ENCODE measurements at places on chromosomes 11 and 22. TPM values are rescaled to one million over a fixed set of nuclear protein-coding genes. Genes with fewer than 3 reads are reported as not detected.
A peak's percentile ranks its signal among the peaks of the same experiment; 100 is the strongest.

- H3K4me1 ChIP-seq = peaks cover 7% of the 10 kb centered on the region
- H3K4me3 ChIP-seq = no peak overlapping the region
- H3K27ac ChIP-seq = no peak overlapping the region
- H3K27me3 ChIP-seq = peaks cover 8% of the 10 kb centered on the region
- peaks cover 2% of the 10 kb centered on the region for H3K36me3 ChIP-seq
- no peak for DNase-seq
Measured at GRCh38 chr11:61475433-61475832, 33.1 kb upstream of the LRRC10B start.

- H3K4me3 ChIP-seq = peak overlapping the region; percentile 57
- H3K36me3 ChIP-seq = no peaks in the 10 kb centered on the region
- DNase-seq = no peak
- H3K4me1 ChIP-seq = peaks cover 17% of the 10 kb centered on the region
- H3K27me3 ChIP-seq = no peaks in the 10 kb centered on the region
- peak overlapping the region; percentile 87 for H3K27ac ChIP-seq
Measured at GRCh38 chr11:47950396-47950795, 30.0 kb upstream of the PTPRJ start.

DNA sequence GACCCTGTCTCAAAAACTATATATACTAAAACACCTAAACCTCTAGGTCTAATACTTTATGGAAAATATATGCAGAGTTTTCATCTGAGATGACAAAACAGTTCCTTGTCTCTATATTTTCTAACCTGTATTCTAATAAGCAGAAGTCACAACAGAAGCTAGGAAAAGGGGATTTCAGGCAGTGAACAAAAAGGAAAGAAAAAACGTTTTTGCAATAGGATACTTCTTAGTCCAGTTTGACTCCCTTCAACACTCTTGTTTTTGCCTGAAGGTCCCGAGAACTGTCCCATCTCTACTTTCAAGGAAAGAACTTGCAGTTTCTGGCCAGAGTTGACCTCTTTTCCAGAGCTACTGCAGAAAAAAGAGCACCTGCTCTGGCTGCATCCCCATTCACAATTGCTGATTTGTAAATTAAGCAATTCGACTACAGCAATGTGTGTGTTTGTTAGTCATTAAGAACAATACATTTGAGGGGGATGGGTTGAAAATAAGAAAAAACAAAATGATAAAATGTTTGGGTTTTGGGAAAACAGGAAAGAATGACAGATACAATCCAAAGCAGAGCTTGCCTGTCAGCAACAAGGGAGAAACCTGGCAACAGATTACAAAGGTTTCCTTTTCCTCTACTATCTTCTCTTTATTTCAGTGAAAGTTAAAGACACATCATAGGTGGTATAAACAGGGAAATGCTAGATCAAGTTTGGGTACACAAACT is 160.0 kb downstream of the FCHSD2 start:
- DNase-seq = no peak
- peaks cover 6% of the 10 kb centered on the region for H3K36me3 ChIP-seq
- no peak overlapping the region for H3K27ac ChIP-seq
- H3K27me3 ChIP-seq = no peaks in the 10 kb centered on the region
- no peak overlapping the region for H3K4me3 ChIP-seq
- H3K4me1 ChIP-seq = peaks cover 4% of the 10 kb centered on the region

GRCh38 chr22:35582861-35583670 is 34.1 kb downstream of the MB start:
- peak overlapping the region; percentile 60 for H3K27ac ChIP-seq
- peak; percentile 41 for DNase-seq
- H3K27me3 ChIP-seq = peaks cover 9% of the 10 kb centered on the region
- H3K4me1 ChIP-seq = no peaks in the 10 kb centered on the region
- no peak overlapping the region for H3K4me3 ChIP-seq
- H3K36me3 ChIP-seq = no peaks in the 10 kb centered on the region

DNA sequence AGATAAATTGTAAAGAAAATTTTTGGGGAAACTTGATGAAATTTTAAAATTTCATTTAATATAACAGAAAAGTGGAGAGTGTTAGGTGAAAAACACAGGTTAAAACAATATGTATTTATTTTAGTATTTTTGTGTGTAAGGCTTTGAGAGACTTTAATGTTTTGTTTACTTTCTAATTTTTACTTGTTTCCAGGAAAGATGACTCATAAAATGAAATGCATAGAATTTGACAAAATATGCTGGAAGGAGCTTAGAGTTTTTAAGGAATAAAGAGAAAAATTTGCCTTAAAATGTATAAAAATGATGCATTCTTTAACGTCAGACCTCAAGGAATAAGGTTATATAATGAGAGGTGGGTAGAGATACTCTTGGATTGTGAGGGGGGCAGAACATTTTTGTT is 1205.1 kb upstream of the CNTN5 start:
- H3K27me3 ChIP-seq = no peaks in the 10 kb centered on the region
- DNase-seq = no peak
- no peaks in the 10 kb centered on the region for H3K36me3 ChIP-seq
- no peak overlapping the region for H3K27ac ChIP-seq

DNA sequence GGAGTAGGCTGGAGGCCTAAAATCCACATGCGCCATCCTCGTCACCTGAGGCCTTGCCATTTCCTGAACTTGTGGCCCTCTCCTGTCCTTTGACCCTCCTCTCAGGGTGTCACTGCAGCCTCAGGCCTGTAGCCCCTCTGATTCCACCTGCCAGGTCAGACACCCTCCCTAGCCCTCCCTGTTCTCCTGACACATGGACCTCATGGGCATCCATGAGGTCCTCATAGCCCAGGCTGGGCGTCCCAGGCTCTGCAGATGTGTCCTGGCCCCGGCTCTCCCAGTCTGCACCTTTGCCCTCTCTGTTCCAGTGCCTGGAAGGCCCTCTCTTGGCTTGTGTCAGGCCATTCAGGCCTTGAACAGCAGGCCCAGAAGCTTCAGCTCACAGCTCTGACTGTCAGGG is 15.8 kb downstream of the RAB36 start:
- DNase-seq = no peak
- H3K4me1 ChIP-seq = peaks cover 4% of the 10 kb centered on the region
- no peak overlapping the region for H3K27ac ChIP-seq
- H3K27me3 ChIP-seq = no peaks in the 10 kb centered on the region
- no peaks in the 10 kb centered on the region for H3K36me3 ChIP-seq

- H3K4me3 ChIP-seq = no peak overlapping the region
- H3K36me3 ChIP-seq = peaks cover 17% of the 10 kb centered on the region
- peaks cover 24% of the 10 kb centered on the region for H3K4me1 ChIP-seq
- DNase-seq = no peak
Measured at GRCh38 chr11:128765104-128765503, 71.2 kb downstream of the FLI1 start.

- H3K4me1 ChIP-seq = peaks cover 16% of the 10 kb centered on the region
- H3K36me3 ChIP-seq = peaks cover 3% of the 10 kb centered on the region
- H3K4me3 ChIP-seq = no peak overlapping the region
- DNase-seq = no peak
- no peaks in the 10 kb centered on the region for H3K27me3 ChIP-seq
- peak overlapping the region; percentile 54 for H3K27ac ChIP-seq
Measured at GRCh38 chr22:43085658-43086606, 3.3 kb downstream of the TTLL1 start.

DNA sequence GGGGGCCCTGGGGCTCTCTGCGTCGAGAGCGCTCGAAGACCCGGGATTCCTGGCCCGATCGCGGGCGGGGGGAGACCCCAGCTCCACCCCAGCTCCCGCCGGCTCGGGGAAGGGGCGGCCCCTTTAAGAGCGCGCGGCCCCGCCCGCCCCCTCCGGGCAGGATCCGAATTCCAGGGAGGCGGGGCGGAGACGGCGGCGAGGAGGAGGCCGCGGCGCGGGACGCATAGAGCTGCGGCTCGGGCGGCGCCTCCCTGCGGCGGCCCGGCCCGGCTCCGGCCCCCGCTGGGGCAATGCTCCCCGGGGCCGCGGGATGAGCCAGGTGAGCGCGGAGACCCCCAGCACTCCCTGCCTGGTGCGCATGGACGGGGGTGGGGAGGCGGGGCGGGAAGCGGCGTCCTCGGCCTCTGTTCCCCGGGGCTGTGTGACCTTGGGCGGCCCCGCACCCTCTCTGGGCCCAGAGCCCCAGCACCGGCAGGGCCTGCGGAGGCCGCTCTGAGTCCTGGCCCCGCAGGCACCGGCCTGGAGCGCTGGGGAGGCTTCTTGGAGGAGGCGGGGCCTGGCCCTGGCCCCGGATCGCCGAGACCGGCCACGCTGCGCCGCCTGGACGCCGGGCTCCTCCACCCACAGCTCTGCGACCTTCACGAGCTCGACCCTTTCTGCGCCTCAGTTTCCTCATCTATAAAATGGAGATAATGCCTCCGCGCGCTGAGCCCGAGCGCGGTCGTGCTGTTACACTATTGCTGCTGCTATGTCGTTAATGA is 565 bp downstream of the GAS2L1 start:
- H3K27ac ChIP-seq = peak overlapping the region; percentile 80
- H3K4me1 ChIP-seq = peaks cover 19% of the 10 kb centered on the region
- peaks cover 1% of the 10 kb centered on the region for H3K27me3 ChIP-seq
- peak overlapping the region; percentile 88 for H3K4me3 ChIP-seq

DNA sequence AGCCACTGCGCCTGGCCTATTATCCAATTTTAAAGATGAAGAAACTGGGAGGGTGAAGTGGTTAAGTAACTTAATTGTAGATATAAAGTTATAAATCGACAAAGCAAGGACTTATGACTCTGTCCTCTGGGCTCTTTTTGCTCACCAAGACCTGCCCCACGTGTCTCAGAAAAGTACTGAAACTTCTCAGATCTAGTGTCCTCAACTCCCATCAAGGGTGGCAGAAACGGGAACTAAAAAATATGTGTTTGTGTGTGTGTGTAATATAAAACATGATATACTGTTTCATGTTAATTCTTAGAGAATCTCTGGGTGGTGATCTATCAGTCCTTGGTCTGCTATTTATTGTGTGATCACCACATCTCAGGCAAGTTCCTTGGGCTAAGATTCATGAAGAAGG is 104.9 kb downstream of the GAB2 start:
- DNase-seq = no peak
- H3K27me3 ChIP-seq = peaks cover 5% of the 10 kb centered on the region
- no peak overlapping the region for H3K4me3 ChIP-seq
- H3K27ac ChIP-seq = no peak overlapping the region

DNA sequence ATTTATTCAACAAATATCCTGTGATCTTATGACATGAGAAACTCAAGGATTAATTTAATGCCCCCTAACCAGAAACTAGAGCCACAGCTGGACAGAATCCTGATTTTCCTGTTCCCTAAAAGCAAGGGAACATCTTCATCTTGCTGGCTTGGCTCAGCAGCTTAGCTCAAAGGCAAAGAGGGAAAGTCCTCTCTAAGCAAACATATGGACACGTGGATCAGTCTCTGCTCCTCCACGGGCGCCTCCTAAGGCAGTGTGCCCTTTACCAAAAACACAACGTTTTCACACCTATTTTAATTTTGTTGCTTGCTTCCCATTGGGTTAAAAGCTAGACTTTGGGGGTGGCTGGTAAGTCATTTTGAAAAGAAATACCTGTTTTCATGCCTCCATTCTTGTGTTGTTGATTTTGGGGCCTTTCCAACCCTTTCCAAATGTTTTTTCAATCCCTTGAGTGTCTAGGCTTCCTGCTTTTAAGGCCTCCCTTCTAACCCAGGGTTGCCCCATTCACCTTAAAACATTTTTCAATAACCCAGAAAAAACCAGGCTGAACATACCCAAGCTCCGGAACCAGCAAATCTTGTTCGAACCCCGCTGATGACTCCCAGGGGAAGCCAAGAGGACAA is 15.5 kb downstream of the SLC1A2 start:
- H3K27ac ChIP-seq = no peak overlapping the region
- peaks cover 4% of the 10 kb centered on the region for H3K36me3 ChIP-seq
- H3K27me3 ChIP-seq = peaks cover 34% of the 10 kb centered on the region
- no peak overlapping the region for H3K4me3 ChIP-seq
- peaks cover 2% of the 10 kb centered on the region for H3K4me1 ChIP-seq
- no peak for DNase-seq

DNA sequence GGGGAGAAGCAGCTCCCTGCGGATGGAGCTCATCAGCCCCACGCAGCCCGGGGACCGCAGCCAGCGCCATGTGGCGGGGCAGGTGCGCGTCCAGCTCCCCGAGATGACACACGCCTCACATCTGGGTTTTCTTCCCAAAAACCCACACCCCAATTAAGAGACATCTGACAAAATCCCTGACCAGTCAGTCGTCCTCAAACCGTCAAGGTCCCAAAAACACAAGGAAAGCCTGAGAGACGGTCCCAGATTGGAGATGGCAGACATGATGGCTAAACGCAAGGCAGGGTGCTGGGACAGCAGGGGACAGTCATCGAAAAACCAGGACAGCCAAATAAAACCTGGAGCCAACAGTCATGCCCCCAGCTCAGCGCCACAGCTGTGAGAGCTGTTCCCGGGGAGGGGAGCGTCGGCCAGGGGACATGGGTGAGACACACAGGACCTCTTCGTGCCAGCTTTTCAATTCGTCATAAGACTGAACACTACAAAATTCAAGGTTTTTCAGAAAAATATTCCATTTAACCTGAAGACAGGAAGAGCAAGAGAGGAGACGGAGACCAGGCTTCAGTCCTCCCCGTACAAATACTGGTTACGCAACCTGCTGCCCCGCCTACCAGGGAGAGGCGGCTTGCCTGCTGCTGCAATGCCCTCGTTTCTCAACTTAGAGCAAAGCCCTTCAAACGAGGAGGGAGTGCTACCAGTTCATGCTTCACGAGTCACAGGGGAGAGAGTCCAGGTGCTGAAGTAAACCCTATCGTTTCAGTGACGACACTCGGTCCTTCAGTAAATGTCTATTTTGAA is 10.5 kb downstream of the TOLLIP start:
- H3K4me1 ChIP-seq = peaks cover 20% of the 10 kb centered on the region
- H3K4me3 ChIP-seq = no peak overlapping the region
- DNase-seq = no peak
- no peaks in the 10 kb centered on the region for H3K36me3 ChIP-seq

- no peaks in the 10 kb centered on the region for H3K36me3 ChIP-seq
- H3K4me1 ChIP-seq = no peaks in the 10 kb centered on the region
- DNase-seq = no peak
- no peak overlapping the region for H3K4me3 ChIP-seq
Measured at GRCh38 chr22:27283714-27284113, 517.8 kb downstream of the MN1 start.

- no peaks in the 10 kb centered on the region for H3K4me1 ChIP-seq
- no peak overlapping the region for H3K4me3 ChIP-seq
- peaks cover 3% of the 10 kb centered on the region for H3K36me3 ChIP-seq
- H3K27ac ChIP-seq = no peak overlapping the region
Measured at GRCh38 chr22:48710410-48710809, 1117.3 kb downstream of the BRD1 start.

MGAT3 gene
- 0.96 TPM for total RNA-seq

FLRT1 gene
- total RNA-seq = not detected

CAPN5 gene
- total RNA-seq = 3.0 TPM

LIF gene
- 5.3 TPM for total RNA-seq

ZBTB3 gene
- 7.4 TPM for total RNA-seq

DSCAML1 gene
- total RNA-seq = 0.92 TPM
